Ovary (tissue), 10 donors: ENCODE measurements at places on chromosomes 4 and X. TPM values are rescaled to one million over a fixed set of nuclear protein-coding genes. Genes with fewer than 3 reads are reported as not detected.

TIGD2 gene
- total RNA-seq: 1.5 TPM

RHOXF2 gene
- total RNA-seq: not detected

SSX4B gene
- total RNA-seq: not detected

H2BW2 gene
- total RNA-seq: not detected

VCX gene
- not detected for total RNA-seq

DNA sequence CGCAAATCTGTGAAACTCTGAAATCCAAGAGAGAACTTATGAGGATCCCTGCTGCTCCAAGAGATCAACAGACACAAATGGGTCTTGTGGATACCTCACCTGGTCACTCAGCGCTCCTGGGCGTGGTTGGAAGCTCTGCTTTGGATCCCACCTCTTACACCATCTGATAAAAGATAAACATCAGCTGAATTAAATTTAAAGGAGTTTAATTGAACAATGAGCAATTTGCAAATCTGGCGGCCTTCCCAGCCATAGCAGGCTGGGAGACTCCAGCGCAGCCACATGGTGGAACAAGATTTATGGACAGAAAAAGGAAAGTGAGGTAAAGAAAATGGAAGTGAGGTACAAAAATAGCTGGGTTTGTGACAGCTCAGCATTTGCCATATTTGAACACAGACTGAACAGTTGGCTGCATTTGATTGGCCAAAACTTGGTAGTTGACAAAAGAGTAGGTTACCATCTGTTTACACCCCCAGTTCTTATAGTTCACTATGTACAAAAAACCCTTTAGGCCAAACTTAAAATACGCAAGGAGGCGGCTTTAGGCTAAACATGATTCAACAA lies 437.3 kb upstream of the NDST3 start:
- no peak for DNase-seq

GRCh38 chr4:150248181-150248580 lies 169.9 kb downstream of the DCLK2 start:
- DNase-seq: no peak

- no peak for DNase-seq
Measured at GRCh38 chr4:69518538-69519198, 23.0 kb upstream of the UGT2B4 start.

GRCh38 chr4:155572106-155572703 lies 94.4 kb upstream of the GUCY1A1 start:
- DNase-seq: no peak

- no peak for DNase-seq
Measured at GRCh38 chrX:42996861-42997260, 218.9 kb upstream of the PPP1R2C start.

DNA sequence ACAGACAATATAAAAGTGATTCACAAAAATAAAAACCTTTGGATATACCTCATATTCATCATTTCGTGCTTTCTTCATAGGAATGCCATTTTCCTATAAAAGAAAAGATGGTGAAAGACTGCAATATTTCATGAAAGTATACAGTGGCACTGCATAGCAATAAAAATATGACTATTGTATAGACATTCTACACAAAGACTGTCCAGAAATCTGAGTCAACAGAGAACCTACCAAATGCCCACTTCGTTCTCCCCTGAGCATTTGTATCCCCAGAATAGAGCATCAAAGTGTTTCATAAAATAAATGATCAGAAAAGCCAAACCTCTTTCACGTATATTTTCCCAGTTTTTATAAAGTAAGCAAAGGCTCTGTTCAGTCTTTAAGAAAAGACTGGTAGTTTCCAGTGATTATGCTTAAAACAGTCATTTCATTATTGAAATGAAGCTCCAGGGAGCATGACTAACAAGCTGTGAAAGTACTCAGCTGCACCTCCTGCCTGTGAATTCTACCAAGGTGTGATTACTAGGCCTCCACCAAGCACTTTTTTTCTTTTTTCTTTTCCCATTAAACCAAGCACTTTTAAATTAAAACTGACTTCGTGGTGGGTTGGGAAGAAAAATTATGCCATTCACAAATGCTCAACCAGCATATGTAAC lies 20.2 kb downstream of the PPA2 start:
- no peak for DNase-seq

- no peak for DNase-seq
Measured at GRCh38 chrX:46637938-46638337, 64.4 kb downstream of the CHST7 start.

DNA sequence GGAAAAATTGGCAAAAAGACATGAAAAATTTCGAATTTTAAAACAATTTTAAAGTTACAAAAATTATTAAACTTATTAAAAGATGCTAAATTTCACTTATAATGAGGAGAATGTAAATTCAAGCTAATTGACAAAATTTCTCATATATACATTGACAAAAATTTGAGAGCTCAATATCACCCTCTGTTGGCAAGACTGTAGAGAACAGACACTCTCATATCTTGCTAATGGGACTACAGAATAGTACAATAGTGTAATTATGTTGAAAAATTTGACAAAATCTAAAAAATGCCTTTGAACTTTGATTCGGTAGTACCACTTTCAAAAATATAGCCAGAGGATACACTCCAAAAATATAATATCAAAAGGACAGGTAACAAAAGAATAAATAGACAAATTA lies 29.8 kb downstream of the DCAF8L2 start:
- DNase-seq: no peak

DNA sequence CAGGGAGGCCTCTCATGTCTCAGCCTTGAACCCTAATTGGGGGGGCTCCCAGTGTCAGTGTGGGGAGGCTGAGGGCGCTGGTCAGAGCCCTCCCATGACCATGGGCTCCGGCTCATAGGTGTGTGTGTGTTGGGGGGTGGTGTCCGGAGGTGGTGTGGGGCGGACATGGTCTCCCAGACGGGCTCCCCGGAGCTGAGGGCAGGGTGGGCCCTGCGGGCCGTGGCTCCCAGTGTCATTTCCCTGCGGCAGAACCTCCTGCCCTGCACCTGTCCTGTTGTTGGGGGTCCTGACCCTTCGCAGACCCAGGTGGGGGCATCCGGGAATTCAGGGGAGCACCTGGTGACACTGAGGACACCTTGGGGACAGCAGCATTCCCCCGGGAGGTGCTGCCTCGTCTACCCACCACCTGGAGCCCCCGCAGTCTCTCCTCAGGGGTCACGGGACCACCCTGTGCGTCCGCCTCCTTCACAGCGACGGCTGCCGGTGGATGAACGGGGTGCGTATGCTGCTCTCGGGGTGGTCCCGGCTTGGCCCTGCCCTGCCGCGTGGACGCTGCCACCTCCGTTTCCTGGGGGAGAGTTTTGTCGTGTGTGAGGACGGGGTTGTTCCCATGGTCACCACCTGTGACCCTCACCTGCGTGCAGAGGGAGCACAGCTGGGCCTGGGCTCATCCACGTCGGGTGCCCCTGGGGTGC lies 14.5 kb upstream of the GTPBP6 start:
- DNase-seq: peak; percentile 17

GRCh38 chrX:19683817-19684216 lies 168.5 kb upstream of the MAP3K15 start:
- DNase-seq: no peak

DNA sequence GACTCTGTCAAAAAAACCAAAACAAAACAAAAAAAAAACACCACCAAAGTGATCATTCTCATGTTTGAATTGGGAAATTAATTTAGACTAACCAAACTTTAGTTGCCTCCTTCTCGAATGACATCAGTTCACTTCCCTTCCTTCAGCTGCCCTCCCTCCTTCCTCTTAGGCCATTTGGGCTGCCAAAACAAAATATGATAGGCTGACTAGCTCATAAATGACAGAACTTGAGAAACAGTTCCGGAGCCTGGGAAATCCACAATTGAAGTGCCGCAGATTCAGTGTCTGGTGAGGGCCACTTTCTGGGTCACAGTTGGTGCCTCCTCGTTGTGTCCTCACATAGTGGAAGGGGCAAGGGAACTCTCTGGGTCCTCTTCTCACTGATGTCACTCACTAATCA lies 16.1 kb upstream of the WAS start:
- DNase-seq: no peak

- no peak for DNase-seq
Measured at GRCh38 chr4:169620880-169621248, 486 bp downstream of the CLCN3 start.

DNA sequence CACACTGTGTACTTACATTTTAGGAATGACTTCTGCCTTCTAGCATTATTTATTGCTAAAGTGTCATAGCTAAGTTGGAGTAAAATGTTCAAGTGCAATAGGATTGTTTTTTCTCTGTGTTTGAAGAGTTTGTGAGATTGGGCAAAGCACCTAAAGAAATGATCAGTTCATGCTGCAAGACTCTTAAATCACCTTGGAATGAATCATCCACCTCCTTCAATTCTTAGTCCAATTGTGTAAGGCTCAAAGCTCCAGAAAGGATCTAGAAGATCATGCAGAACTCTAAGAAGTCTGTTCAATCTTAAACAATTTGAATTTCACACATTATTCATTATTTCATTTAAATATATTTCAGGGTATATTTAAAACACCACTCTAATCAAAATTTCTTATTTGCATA lies 137.1 kb downstream of the AMELX start:
- no peak for DNase-seq

DNA sequence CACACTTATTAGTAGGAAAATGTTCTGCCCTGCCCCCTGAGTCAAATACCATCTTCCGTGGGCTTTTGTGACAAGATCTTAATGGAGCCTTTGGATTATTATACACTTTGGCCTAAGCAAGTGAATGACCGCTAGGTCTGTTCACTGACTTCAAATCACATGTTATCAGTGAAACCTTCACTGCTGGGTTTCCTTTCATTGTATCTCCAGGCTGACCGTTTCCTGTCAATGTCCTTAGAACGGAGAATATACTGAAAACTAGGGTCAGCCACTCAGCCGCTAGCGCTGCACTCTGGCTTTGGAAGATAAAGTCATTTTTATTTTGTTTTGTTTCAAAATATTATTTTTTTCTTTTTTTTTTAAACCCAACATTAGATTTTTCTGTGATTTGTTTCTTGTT lies 107.0 kb upstream of the TLL1 start:
- DNase-seq: no peak

DNA sequence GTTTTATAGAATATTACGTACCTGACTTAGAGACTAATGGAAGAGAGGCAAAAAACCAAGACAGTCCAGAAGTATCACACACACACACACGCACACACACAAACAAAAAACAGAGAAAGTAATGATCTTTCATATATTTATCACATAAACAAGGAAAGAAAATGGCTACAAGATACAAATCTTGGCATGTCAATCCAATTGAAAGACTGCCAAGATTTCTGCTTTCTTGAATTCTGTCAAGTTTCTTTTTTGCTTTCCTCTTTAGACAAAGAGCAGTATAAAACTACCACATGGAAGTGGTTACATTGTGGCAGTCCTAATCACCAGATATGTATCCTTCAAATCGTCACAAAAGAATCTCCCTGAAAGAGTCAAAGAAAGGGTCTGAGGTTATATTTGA lies 2097.4 kb upstream of the AGA start:
- DNase-seq: no peak

GRCh38 chr4:158913766-158914165 lies 144.9 kb downstream of the FNIP2 start:
- DNase-seq: no peak

DNA sequence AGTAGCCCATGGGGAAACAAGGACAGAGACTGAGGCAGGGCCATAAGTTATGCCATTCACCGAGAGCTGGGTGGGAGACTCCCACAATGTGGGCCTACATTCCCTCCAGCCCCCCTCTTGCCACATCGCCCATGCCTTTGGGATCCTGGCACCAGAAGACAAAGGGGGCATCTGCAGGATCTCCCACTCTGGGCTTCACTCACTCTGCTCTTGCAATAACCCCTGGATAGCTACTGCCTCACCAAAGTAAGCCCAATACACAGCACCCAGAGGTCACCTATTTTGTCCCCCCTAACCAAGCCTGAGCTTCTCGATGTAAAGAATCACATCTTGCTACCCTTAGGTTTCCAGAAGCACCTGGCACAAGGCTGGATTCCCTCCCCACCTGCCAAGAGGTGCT lies 741 bp upstream of the RTL5 start:
- DNase-seq: no peak

GRCh38 chr4:24042094-24042493 lies 152.2 kb upstream of the PPARGC1A start:
- no peak for DNase-seq

DNA sequence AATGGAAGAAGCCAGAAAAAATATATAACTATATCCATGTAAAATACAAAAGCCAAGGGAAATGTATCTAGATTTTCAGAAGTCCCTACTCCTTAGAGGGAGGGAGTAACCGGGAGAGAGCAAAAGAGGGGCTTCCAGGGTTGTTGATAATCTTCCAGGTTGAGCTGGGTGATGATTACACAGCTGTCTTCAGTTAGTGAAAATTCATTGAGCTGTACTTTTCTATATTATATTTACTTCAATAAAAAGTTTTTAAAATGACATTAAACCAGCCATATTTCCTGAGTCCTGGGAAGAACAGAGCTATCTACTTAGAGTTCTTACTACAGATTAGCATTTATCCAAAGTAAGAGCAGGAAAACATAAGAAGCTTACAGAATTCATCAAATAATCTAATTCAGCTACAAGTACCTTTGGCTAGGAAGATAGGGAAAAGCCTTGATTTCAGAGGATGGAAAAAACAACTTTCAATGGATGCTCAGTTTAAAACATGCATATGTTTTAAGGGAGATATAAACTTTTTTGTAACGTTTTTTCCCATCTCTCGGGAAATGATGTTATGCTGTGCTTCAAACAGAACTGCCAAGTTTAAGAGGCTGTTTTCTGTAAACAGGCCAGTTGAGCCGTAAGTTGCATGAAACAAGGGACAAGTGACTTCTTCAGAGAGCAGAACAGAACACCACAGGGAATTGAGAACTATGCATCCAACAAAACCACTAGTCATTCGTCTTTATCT lies 204.6 kb downstream of the SCFD2 start:
- DNase-seq: no peak

- no peak for DNase-seq
Measured at GRCh38 chrX:10944136-10944885, 166.8 kb upstream of the HCCS start.

DNA sequence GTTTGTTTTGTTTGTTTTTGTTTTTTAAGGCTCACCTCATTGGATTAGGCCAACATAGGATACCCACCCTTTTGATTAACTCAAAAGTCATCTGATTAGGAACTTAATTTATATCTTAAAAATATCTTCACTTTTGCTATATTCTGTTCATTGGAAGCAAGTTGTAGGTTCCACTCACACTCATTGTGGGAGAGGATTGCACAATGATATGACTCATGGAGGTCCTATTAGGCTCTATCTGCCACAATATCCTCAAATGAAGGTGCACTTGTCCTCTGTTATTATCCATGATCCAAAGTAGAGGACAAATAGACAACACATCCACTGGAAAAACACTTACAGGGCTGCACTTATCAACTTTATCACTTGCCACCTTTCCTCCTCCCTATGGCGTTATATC lies 60.5 kb upstream of the ADAMTS3 start:
- DNase-seq: no peak

DNA sequence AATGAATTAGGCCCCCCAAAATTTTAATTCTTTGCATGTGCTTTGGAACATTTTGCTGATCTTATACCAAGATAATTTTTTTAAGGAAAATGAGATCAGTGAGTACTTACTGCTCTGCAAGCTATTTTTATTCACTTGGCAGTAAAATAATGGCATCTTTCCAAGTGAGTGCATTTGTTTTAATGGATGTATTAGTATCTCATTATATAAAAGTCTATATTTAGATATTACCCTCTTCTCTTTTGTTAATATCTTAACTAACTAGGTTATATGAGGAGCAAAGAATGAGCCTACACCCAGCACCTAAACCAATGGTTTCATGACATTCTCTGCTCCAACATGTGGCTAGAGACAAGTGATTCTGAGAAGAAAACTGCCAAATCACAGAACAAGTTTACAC lies 21.1 kb upstream of the ARAF start:
- no peak for DNase-seq
